ENCODE measurements at places on chromosomes 7 and 10.

DNA sequence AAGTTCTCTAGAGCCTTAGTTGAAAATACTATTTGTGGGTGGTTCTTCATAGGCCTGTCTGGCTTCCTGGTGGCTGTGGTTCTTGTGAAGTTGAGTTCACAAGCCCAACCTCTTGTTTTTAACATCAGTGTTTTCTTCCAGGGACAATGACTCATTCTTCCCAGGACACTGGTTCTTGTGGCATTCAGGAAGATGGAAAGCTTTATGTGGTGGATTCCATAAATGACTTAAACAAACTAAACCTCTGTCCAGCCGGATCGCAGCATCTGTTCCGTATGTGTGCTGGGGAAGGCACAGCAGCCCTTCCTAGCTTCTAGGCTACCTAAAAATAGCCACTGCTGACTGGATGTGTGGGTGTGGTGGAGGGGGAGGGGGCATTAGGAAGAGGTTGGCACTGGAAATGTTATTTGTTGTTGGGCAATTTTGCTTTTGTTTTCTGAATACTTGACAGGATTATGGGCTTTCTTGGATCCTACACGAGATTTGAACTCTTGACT is 3.9 kb downstream of the LSMEM1 start:
- DNase-seq = no peak

DNA sequence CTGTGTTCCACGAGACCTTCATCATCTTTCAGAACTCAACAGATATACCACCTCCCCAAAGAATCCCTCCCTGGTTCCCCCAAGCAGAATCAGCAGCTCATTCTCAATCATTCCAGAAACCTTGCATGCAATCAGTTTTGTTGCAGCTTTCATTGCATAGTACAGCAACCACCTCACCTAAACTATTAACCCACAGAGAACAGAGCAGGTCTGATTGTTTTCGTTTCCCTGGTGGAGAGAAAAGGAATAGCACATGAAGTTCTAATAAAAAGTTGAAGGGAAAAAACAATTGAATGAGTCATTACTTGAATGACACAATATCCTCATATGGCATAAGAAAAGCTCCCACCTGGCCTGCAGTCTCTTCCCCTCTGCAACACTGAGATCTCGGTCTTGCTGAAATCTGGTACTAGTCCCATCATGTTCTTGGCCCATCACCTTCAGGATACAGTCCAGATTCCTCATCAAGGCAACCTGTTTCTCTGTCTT is 147.1 kb upstream of the GDF10 start:
- no peak for DNase-seq

DNA sequence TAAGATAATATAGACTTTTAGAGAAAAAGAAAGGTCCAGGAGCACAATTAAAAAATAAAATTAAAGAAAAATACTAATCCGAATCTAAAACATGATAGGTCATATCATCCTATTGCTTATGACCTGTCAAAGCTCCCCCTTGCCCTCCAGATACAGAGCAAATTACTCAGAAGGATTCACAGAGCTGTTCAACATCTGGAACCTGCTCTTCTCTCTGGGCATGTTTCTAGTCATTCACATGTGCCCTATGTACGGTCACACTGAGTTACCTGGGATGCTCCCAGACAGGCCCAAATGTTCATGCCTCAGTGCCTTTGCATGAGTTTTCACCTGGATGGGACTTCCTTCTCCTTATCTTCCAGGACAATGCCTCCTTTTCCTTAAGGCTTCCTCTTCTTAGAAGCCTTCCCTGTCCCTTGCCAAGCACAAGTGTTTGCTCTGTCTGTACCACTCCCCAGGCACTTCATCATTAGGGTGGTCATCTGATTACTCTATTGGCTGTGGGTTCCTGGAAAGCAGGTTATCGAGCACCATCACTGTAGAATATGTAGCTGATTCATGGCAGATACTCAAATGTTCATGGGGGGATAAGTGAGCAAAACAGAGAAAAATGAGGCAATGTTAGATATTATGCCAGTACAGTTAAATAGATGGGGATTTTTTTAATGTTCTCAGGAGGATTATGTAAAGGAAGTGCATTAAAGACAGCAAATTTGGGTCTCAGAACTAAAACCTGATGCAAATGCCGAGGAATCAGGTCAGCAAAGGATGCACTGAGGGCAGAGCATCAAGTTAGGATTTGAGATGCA is 12.0 kb upstream of the AOAH start:
- DNase-seq = no peak

- no peak for DNase-seq
Measured at GRCh38 chr10:12341526-12341925, 7.8 kb upstream of the CAMK1D start.

GRCh38 chr7:7672545-7673239 is 32.1 kb downstream of the UMAD1 start:
- no peak for DNase-seq

GRCh38 chr7:66523409-66523808 is 105.3 kb upstream of the KCTD7 start:
- DNase-seq = no peak

GRCh38 chr7:5557920-5558401 is 134.3 kb upstream of the TNRC18 start:
- no peak for DNase-seq

- DNase-seq = no peak
Measured at GRCh38 chr10:60176925-60177324, 212.8 kb downstream of the ANK3 start.

DNA sequence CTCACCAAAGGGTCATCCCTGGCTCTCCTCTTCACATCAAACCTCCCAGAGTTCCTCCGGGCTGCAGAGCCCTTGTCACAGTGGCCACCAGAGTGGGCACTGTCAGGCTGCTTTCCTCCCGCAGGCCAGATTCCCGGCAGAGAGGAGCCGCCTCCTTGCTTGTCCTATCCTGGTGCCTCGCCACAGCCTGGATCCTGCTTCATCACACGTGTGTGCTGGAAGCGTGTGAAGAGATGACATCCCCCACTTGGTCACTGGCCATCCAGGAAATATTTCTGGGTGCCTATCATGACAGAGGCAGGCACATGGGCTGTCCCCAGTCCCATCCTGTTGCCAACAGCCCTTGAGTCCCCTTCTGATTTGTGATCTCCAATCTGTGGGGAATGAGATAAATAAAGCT is 15.0 kb downstream of the INSIG1 start:
- no peak for DNase-seq

GRCh38 chr7:155813546-155814315 is 1.5 kb upstream of the SHH start:
- DNase-seq = no peak

DNA sequence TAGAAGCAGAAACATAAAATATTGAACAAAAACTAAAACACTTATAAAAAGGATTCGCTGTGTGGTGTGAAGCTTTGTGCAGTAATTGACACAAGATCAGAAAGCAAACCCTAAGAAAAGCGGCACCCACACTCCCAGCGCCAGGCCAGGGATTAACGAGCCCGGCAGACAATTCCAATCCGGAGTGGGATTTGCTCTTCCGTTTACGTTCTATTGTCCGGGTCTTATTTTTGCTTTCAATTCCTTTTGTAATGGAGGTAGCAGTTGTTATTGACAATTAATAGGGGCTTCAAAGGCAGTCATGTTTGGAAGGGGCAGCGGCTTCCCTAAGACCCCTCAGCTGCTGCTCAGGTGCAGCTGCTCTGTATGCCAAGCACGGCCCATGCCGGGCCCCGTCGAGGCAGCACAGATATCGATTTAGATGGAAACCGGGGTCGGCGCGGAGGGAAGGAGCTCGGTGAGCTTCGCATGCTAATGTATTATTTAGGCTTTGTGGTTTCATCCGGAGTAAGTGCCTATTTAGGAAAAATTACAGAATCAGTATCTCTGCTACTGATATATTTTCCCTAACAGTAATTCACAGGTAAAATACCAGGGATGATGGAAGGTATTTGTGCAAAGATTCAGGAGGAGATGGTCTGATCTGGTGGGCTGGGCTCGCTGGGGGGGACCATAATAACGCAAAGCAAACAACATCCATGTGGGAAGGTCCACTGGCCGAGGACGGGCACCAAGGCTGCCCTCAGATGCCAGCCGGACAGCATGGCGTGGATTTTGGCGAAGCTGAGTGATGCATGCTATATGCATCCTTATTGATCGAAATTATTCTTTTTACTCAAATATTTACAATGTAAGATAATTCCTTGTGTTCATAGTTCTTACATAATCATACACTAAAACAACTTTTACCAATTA is 561.7 kb downstream of the PTPRN2 start:
- DNase-seq = no peak

GRCh38 chr10:127410030-127410429 is 139.1 kb upstream of the NPS start:
- no peak for DNase-seq

GRCh38 chr7:50504646-50505546 is 54.7 kb upstream of the FIGNL1 start:
- no peak for DNase-seq

- no peak for DNase-seq
Measured at GRCh38 chr7:83494683-83495082, 154.3 kb downstream of the SEMA3E start.

DNA sequence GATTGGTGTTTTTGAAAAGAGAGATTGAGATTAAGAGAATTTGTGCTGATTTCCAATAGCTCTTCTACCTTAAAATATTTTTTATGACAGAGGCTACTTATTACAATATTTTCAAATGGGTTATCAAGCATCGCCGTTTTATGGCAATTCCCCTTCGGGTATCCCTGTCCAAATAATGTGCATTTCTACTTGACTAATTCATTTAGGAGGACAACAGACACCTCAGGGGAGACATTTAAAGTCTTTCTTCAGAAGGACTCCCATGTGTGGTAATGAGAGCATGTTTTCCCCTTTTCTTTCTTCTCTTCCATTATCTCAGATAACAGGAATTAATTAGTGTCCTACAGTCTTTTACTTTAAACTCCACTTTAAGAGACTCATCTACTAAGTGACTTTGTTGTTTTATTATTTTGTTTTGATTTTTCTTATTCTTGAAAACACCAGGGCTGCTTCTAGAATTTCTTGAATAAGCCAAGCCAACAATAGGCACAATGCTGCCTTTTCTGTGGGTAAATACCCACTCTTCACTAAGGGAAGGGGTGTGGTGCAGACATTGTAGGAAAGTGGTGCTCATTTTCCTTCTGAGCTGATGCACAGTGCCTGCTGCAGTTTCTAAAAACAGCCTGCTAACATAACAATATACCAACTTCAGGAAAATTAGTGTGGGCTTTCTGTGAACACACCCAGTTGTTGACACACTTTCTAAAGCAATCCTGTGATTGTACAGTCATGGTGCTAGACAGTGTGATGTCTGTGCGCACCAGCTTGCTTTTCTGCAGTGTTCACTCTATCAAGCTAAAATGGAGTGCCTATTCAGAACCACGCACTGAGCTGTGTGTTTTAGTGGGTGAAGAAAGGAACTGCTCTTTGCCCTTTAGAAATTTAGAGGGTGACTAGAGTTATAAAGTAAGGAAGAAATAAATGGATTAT is 597.7 kb downstream of the NRG3 start:
- DNase-seq = no peak

DNA sequence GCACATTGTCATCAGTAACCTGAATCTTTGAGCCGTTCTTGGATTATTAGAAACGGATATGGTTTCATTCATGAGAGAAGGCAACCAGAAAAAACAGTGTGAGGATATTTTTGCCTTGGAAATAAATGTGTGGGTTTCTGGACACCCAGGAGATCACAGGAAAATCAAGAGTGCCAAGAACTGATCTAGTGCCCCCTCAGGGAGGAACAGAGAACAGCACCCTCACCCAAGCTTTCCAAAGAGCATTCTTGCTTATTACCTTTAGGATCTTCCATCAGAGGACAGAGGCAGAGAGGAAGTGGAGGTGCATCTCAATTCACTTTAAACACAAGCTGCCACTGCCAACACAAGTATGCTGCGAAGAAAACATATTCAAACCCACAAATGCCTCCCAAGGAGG is 851.5 kb upstream of the COBL start:
- no peak for DNase-seq
